ENCODE measurements at places on chromosomes 6 and 20.

DNA sequence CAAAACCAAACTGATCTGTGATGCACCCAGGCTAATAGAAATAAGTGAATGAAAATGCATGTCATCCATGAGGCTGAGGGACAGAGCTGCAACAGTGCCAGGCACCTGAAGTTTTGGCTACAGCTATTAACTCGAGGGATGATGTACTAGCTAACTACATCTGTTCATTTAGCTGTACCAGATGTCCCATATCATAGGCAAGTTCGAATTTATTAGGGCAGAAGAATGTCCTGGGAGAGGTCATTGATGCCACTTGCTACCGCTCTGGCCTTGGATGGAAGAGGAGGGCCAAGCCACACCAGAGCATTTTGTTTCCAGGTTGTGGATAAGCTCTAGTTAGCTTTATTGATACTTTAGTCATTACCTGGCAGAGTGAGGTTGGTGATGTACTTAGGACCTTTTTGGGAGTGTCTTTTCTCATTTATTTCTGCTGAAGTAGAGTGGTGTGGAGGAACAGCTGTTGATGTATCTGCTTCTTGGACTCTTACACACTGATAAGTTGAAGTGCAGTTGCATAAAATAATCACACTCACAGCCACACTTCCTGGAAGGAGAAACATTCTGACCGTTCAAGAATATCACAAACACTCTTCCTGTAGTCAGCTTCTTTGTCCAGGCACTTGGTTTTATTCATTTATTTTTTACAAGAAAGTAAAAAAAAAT, 8.2 kb downstream of the ZFAND3 start:
- no peaks in the 10 kb centered on the region for H3K27me3 ChIP-seq
- H3K27ac ChIP-seq = no peak overlapping the region
- H3K36me3 ChIP-seq = peaks cover under 1% of the 10 kb centered on the region
- H3K4me3 ChIP-seq = no peak overlapping the region
- peaks cover 17% of the 10 kb centered on the region for H3K4me1 ChIP-seq
- no peak for DNase-seq

DNA sequence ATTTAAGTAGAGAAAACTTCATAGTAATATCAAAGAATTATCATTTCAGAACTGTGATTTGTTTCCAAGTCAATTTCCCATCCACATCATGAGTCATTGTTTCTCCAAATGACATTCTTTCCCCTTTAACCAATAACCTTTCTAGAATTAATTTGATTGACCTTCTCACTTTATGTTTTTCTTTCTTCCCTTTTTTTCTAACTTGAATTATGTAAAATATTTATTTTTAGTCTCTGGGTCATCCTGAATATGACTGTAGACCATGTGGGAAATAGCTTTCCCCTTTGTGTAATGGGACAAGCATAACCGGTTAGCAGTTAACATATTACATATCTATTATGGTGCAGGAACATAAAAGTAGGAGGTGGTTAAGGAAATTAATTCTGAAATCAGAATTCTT, 291.1 kb downstream of the GJA1 start:
- H3K27ac ChIP-seq = no peak overlapping the region
- H3K4me1 ChIP-seq = no peaks in the 10 kb centered on the region
- no peaks in the 10 kb centered on the region for H3K27me3 ChIP-seq
- no peak overlapping the region for H3K4me3 ChIP-seq
- DNase-seq = no peak

GRCh38 chr20:63072231-63072791, 65.5 kb upstream of the BHLHE23 start:
- H3K27ac ChIP-seq = no peak overlapping the region
- H3K27me3 ChIP-seq = peaks cover 59% of the 10 kb centered on the region
- H3K36me3 ChIP-seq = no peaks in the 10 kb centered on the region
- no peaks in the 10 kb centered on the region for H3K4me1 ChIP-seq
- no peak for DNase-seq

DNA sequence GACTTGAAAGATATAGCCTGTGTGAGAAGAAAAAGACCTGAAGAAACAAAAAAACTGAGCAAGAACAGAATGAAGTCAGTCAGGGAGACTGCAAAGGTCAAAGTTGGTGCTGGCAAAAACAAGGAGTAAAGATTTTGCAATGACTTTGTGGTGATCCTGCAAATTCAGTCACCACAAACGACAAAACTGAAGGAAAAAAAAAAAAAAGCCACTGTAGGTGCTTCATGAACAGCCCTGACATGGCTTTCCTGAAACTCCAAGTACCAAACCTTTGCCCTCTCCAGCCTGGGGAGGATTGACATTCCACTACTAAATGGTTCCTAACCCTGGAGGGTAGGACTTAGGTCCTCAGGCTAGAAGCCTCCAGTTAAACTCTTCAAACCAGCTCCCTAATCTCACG, 114.7 kb upstream of the BEND3 start:
- no peak for DNase-seq
- no peak overlapping the region for H3K4me3 ChIP-seq
- no peaks in the 10 kb centered on the region for H3K27me3 ChIP-seq

DNA sequence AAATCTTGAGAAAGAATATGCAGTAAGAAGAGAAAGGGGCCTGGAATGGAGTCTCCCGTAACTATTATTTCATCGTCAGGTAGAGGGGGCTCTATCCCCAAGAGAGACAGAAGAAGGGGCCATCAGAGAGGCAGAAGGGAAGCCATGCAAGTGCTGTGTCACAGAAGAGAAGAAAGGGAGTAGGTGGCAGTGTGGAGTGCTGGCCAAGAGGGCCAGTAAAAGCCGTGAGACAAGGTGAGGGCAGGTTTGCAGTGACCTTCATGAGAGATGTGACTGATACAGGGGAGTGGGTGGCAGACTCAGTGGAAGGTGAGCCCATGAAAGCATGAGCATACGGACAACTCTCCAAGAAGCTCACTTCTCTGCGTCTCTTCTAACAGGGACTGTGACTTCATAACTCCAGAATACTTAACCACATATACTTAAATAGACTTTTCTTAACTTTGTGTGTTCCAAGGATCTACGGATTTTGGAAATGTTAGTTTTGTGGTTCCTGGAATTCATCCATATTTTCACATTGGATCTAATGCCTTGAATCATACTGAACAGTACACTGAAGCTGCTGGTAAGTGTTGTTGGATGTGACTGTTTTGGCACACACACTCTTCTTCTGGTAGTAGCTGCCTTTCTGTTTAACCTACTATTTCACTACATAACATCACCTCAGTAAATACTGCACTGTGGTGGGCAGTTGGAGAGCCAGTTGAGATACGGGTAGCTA, 15.6 kb downstream of the PM20D2 start:
- H3K4me3 ChIP-seq = no peak overlapping the region
- H3K36me3 ChIP-seq = peaks cover 57% of the 10 kb centered on the region
- no peak overlapping the region for H3K27ac ChIP-seq

- DNase-seq = no peak
- no peaks in the 10 kb centered on the region for H3K27me3 ChIP-seq
- no peaks in the 10 kb centered on the region for H3K4me1 ChIP-seq
- no peak overlapping the region for H3K27ac ChIP-seq
- H3K36me3 ChIP-seq = no peaks in the 10 kb centered on the region
Measured at GRCh38 chr6:134720353-134721059, 229.4 kb downstream of the ALDH8A1 start.

GRCh38 chr6:117928833-117929232, 21.8 kb downstream of the SLC35F1 start:
- no peaks in the 10 kb centered on the region for H3K36me3 ChIP-seq
- H3K4me1 ChIP-seq = no peaks in the 10 kb centered on the region
- H3K27ac ChIP-seq = no peak overlapping the region

GRCh38 chr6:149335924-149336608, 18.6 kb downstream of the TAB2 start:
- peaks cover 3% of the 10 kb centered on the region for H3K36me3 ChIP-seq
- no peaks in the 10 kb centered on the region for H3K27me3 ChIP-seq
- no peaks in the 10 kb centered on the region for H3K4me1 ChIP-seq

DNA sequence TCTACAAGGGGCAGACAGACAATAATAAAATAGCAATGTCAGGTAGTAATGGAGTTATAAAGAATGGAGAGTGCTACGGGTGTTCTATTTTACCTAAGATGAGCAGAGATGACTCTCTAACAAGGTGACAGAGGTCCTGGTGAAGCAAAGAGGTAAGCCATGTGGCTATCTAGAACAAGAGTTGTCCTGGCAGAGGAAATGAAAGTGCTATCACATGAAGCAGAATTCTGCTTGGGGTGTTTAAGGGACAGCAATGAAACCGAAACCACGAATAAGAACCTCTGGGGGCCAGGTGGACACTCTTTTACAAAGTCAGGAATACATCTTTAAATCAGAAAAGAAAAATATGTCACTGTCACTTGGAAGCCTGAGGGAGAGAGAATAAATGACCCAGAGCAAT, 37.9 kb upstream of the IRAK1BP1 start:
- H3K4me3 ChIP-seq = no peak overlapping the region
- H3K4me1 ChIP-seq = no peaks in the 10 kb centered on the region
- H3K27me3 ChIP-seq = no peaks in the 10 kb centered on the region
- H3K27ac ChIP-seq = no peak overlapping the region
- DNase-seq = no peak

DNA sequence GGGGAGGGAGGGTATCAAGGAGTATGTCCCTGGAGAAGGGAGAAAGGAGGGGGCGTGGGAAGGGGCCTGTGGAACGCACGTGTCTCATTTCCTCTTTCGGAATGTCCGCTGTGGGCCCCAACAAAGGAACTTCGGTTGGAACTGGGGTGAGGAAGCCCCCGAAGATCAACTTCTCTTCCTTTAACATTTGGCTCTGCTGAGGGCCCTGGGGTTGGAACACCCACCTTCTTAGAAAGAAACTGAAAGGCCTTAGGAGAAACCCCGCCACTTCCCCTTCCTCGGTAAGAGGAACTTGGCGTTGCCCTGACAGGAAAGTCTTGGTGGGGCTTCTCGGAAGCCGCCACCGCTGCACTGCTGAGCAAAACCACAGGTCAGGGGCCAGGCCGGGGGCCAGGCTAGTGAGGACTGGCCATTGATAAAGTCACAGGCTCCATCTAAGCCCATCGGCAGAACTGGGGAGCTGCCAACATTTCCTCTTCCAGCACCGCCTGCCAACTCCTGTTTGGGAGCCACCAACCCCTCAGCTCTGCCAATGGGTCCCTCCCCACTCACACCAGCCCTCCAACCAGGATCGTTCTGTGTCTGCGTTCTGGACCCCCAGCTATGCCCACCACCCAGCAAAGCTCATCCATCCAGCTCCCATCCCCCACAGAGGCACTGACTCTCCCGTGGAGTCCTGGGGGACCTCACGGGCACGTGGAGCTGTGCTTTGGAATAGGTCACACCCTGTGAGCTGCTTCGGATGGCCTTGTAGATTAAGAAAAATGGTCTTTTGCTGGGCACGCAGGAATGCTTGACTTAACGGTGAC, 44.8 kb downstream of the FGD2 start:
- peak overlapping the region; percentile 84 for H3K27ac ChIP-seq
- no peaks in the 10 kb centered on the region for H3K27me3 ChIP-seq
- H3K4me3 ChIP-seq = no peak overlapping the region
- no peak for DNase-seq

DNA sequence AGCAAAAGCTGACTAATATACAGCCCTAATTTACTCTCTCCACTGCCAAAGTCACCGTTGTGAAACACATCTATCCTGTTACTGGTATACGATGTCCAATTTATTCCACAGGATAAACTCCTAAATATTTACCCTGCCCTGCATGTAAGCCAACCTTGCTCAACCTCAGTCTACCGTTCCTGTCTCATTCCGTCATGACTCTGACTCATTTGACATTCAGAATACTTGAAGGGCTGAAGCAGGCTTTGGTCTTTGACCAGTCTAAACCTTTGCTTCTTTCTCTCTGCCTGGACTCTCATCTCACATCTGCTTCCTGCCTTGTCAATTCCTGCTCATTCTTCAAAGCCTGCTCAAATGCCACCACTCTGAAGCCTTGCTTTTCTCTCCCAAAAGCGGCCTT, 157.5 kb downstream of the SCP2D1 start:
- no peak for DNase-seq
- H3K36me3 ChIP-seq = no peaks in the 10 kb centered on the region
- H3K4me1 ChIP-seq = no peaks in the 10 kb centered on the region
- no peak overlapping the region for H3K4me3 ChIP-seq
- H3K27me3 ChIP-seq = no peaks in the 10 kb centered on the region

- no peaks in the 10 kb centered on the region for H3K36me3 ChIP-seq
- peaks cover 51% of the 10 kb centered on the region for H3K4me1 ChIP-seq
- no peaks in the 10 kb centered on the region for H3K27me3 ChIP-seq
- no peak overlapping the region for H3K4me3 ChIP-seq
- no peak for DNase-seq
Measured at GRCh38 chr20:5657190-5657875, 92.9 kb upstream of the SHLD1 start.

GRCh38 chr6:39040080-39040673, 8.4 kb upstream of the GLP1R start:
- no peak overlapping the region for H3K4me3 ChIP-seq
- H3K36me3 ChIP-seq = no peaks in the 10 kb centered on the region
- no peak overlapping the region for H3K27ac ChIP-seq
- H3K4me1 ChIP-seq = no peaks in the 10 kb centered on the region
- DNase-seq = no peak

DNA sequence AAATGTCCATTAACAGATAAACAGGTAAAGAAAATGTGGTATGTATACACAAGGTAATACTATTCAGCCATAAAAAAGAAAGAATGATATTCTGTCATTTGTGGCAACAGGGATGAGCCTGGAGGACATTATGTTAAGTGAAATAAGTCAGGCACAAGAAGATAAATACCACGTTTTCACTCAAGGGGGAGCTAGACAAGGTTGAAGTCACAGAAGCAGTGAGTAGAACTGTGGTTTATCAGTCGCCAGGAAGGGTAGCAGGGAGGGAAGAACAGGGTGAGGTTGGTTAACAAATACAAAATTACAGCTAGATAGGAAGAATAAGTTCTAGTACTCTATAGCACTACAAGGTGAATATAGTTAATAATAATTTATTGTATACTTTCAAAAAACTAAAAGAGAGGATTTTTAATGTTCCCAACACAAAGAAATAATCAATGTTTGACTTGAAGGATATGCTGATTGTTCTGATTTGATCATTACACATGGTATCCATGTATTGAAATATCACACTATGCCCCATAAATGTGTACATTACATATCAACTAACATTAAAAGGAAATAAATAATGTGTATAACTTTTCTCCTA, 21.1 kb downstream of the RTN4IP1 start:
- no peaks in the 10 kb centered on the region for H3K27me3 ChIP-seq
- no peaks in the 10 kb centered on the region for H3K4me1 ChIP-seq
- no peaks in the 10 kb centered on the region for H3K36me3 ChIP-seq

GRCh38 chr20:57332105-57333089, 2.8 kb downstream of the SPO11 start:
- no peak overlapping the region for H3K4me3 ChIP-seq
- no peak overlapping the region for H3K27ac ChIP-seq
- no peaks in the 10 kb centered on the region for H3K36me3 ChIP-seq

GRCh38 chr20:51489611-51490010, 52.9 kb downstream of the NFATC2 start:
- no peak overlapping the region for H3K27ac ChIP-seq
- peaks cover 30% of the 10 kb centered on the region for H3K4me1 ChIP-seq
- no peak for DNase-seq
- no peaks in the 10 kb centered on the region for H3K36me3 ChIP-seq
